Placental pericyte (primary cell): ENCODE measurements at places on chromosomes 1 and 21. TPM values are rescaled to one million over a fixed set of nuclear protein-coding genes. Genes with fewer than 3 reads are reported as not detected.

Gene PLOD1
- 369 and 388 TPM in 2 replicates for total RNA-seq

Gene CATSPERE
- total RNA-seq = 0.66 and 1.3 TPM in 2 replicates

Gene HRNR
- not detected in 2 replicates for total RNA-seq

Gene AMIGO1
- 0.43 and 1.1 TPM in 2 replicates for total RNA-seq

Gene SPRR2B
- not detected in 2 replicates for total RNA-seq

Gene ZSWIM5
- 0.22 and 4.3 TPM in 2 replicates for total RNA-seq

Gene PRKAA2
- total RNA-seq = 0.22 and 0.43 TPM in 2 replicates

Gene SLC22A15
- total RNA-seq = 8.4 and 32.2 TPM in 2 replicates

Gene SPRR5
- not detected in 2 replicates for total RNA-seq

Gene SLC41A1
- 17.0 and 21.2 TPM in 2 replicates for total RNA-seq
